ENCODE measurements at places on chromosomes 5 and 9.

DNA sequence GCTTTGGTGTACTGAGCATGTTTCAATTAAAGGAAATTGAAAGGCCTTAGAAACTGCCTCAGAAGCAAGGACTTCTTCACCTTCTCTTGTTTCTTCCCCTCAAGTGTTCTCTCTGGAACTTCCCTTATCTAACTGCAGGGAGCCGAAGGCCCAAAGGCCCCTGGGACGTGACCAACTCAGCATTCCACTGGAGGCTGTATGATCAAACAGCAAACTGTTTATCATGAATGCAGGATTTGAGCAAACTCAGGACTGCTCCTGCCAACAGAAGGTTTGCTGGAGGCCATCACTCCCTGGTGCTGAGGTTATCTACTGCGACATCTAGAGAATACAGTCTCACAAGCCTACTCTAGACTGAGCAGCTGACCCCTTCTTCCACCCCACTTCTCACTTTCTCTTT is 4.8 kb upstream of the CDH10 start:
- no peak for DNase-seq

- DNase-seq: no peak
These were observed at the start of gene FAT2 for GRCh38 chr5:151591144-151591819. Gene FAT2 (minus strand): TSS chr5:151591331. CDS start chr5:151568931, 22,400 bp downstream.

GRCh38 chr5:52789378-52789777 is 1.7 kb downstream of the ITGA1 start:
- no peak for DNase-seq

GRCh38 chr5:33049842-33050241 is 338.7 kb downstream of the NPR3 start:
- DNase-seq: no peak

DNA sequence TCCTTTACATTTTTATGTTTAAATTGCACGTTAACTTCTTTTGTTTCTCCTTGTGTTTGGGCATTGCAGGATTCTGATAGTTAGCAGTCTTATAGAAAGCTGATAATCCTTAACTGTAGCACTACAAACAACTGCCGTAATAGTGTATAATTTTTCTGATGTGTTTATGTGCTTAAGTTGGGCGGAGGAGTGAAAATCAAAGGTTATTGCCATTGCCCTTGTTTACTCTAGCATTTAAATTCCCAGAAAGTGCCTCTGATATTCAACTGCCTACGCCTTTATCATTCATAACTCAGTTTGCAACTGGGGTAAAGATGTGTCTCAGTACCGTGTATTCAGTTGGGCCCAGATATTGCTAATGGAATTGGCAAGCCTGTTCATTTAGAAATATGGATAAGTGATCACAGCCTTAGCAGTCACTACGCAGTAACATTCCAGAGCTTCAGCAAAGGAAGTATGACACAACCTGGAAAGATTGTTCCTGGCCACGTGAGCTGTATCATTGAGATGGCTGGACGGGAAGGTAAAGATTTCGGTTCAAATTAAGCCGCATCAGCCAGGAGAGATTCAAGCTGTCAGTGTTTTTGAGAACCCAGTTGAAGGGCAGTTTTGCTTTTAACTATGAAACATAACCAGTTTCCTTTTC is 28.1 kb upstream of the LRRTM2 start:
- no peak for DNase-seq

- DNase-seq: no peak
These were observed 93.4 kb upstream of the CLINT1 start for GRCh38 chr5:157952374-157952685.

- DNase-seq: no peak
These were observed 90.2 kb upstream of the LHFPL2 start for GRCh38 chr5:78738693-78739300.

DNA sequence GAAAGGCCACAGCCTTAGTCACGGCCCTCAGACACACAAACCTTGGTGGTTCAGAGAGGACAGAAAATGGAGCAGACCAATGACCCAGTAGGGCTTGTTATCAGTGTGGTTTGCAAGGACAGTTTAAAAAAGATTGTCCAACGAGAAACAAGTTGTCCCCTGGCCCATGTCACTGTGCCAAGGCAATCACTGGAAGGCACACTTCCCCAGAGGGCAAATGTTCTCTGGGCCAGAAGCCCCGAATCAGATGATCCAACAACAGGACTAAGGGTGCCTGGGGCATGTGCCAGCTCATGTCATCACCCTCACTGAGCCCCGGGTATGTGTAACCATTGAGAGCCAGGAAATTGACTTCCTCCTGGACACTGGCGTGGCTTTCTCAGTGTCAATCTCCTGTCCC is 950.1 kb upstream of the CTNND2 start:
- DNase-seq: no peak

DNA sequence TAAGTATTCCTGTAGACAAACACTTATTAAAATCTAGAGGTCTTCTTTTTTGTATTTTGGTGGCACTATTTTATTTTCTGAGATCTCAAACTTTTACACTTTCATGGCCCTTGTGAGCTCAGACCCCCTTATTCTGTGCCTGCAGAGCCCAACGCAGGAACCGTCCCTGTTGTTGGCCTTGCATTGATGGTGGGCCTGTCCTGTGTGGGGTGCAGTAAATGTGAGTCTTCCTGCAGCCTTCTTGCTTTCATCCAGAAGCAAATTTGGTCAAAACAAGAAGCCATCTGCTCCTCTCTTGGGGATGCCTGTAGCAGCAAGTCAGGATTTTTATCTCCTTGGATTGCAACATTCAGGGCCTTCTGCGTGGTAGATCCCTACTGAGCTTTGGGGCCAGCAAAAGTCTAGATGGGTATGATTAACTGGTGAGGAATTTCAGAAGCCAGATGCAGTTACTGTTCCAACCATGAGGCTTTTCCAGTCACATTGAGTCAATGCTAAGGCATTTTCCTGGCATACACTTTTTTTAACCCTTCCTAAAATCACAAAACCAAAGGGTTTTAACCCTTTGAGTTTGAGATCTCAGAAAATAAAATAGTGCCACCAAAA is 31.7 kb downstream of the BASP1 start:
- DNase-seq: no peak

GRCh38 chr9:28758341-28758740 is 1185.1 kb upstream of the C9orf72 start:
- DNase-seq: no peak

DNA sequence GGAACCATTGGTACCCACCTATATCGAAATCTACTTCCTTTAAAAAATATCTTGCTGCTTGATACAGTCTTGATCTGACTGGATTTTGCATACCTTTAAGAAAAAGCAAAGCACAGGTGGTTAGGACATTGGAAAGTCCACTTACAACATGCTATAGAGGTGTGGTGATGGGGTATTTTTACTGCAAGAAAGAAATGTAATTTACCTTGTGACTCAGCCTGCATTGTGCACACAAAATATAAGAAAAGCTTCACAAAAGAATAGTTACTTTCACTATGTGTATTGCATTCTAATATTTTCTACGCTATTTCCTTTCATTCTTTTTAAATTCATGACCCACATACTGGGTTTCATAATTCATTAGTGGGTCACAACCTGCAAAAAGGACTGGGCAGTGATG is 236.2 kb upstream of the RASEF start:
- DNase-seq: no peak

- no peak for DNase-seq
These were observed 111.5 kb downstream of the NSG2 start for GRCh38 chr5:174157048-174157447.

DNA sequence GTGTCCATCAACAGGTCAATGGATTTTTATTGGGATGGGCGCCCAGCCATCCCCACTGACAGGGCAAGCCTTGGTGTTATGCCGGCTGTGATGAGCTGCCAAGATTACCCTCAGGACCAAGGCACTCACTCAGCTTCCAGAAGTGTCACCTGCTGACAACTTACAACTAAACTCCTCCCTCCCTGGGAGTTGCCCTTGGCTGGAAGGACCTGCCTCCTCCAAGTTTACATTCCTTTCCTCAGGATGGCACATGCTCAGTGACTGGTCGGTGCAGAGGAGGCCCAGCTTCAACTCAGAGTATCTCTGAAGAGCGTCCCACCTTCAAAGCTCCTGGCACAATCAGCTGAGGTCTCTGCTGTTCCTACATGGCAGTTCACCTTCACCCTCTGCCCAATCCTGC is 52.5 kb upstream of the ZBTB43 start:
- no peak for DNase-seq

GRCh38 chr5:14035859-14036503 is 91.5 kb upstream of the DNAH5 start:
- DNase-seq: no peak

DNA sequence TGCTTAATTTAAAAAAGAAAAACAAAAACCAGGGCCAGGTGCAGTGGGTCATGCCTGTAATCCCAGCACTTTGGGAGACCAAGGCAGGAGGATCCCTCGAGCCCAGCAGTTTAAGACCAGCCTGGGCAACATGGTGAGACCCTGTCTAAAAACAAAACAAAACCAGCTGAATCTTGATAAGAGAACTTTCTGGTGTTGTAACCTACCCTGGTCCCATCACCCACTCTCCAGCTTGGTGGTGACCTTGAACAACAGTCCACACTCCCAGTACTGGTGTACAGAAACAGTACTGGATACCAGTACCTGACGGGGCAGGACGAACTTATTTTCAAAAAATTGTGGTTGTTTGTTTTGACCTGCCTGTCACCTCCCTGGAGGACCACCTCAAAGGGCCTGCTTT is 30.9 kb downstream of the CLTA start:
- no peak for DNase-seq

GRCh38 chr5:63245271-63245670 is 666.7 kb downstream of the LRRC70 start:
- DNase-seq: no peak

DNA sequence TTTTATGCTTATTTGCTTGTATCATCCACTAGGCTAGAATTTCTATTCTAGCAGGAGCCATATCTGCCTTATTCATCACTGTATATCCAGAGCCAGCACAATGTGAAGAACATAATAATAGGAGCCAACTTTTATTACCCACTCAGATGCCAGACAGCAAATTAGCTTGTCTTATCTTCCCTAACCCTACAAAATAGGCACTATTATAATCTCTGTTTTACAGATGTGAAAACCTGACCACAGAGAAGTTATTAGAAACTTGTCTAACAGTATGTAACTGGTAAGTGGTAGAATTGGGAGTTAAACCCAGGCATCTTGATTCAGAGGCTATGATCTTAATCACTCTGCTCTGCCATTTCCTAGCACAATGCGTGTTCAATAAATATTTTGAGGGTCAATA is 579.5 kb downstream of the CAAP1 start:
- no peak for DNase-seq

DNA sequence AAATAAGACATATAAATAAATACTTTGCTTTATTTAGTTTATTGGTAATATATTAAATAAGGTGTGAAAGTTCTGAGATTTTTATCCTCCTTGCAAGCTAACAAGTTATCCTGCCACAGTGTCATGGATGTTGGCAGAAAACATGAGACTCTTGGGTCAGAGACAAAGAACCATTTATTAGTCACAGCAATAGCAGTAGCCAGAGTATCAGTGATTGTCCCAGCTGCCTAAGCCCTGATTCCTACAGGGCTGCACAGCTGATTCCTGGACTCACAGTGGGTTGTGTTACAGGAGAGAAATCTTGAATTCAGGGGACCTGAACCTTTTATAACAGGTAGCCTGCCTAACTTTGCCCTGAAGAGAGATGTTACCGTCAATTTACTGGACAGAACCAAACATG is 304.5 kb upstream of the ZNF608 start:
- DNase-seq: no peak

GRCh38 chr5:28499766-28500290 is 1461.4 kb upstream of the CDH9 start:
- no peak for DNase-seq

GRCh38 chr9:33719581-33720374 is 75.6 kb upstream of the PRSS3 start:
- peak; percentile 68 for DNase-seq

GRCh38 chr5:176611435-176611834 is 1.5 kb upstream of the GPRIN1 start:
- DNase-seq: peak; percentile 53

- DNase-seq: no peak
These were observed 12.9 kb downstream of the MACROH2A1 start for GRCh38 chr5:135386096-135386495.

- no peak for DNase-seq
These were observed 210.2 kb downstream of the DAB2IP start for GRCh38 chr9:121861501-121862180.

- no peak for DNase-seq
These were observed 150.6 kb upstream of the EFNA5 start for GRCh38 chr5:107821288-107821687.

GRCh38 chr5:145853781-145854376 is 18.7 kb upstream of the PRELID2 start:
- DNase-seq: no peak

- DNase-seq: no peak
These were observed 828.1 kb upstream of the ZNF608 start for GRCh38 chr5:125574491-125575044.

GRCh38 chr9:131960311-131960710 is 119.4 kb downstream of the MED27 start:
- DNase-seq: no peak

GRCh38 chr5:112436144-112436543 is 17.1 kb upstream of the EPB41L4A start:
- DNase-seq: no peak

- DNase-seq: no peak
These were observed 537.1 kb upstream of the CDH18 start for GRCh38 chr5:20524991-20525529.

DNA sequence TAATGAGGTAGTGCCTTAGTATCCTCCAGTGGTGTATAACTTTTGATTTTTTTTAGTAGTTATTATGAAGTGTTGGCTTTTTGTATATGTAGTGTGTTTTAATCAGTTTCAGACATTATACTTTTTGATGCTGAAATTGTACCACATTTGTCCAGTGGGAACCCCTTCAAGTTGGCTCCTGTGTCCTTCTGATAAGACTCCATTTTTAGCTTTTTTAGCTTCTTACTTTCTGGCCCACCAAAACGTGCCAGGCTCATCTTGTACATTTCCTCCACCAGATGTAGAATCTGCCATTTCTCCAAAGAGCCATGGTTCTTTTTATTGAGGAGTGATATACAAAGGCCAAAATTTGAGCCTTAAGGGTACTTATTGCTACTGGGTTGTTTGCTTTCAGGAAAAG is 84.4 kb downstream of the PBX3 start:
- no peak for DNase-seq

GRCh38 chr5:38197118-38197517 is 61.2 kb upstream of the EGFLAM start:
- no peak for DNase-seq

DNA sequence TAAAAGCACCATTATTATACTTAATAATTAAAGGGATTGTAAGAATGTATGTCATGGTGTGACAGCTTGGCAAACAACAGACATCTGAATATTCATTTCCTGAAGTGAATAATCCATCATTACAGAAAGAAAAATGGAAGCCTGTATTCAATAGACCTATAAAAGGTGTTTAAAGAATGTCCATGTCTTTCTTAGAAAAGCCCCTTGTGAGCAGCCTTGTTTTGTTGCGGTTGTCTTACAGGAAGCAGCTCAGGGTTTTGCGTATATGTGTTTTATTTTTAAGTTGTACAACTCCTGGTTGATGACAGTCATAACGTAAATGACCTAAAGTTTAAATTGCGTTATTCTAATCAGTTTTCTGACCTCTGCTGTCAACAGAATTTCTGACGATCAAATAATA is 53.8 kb downstream of the CAST start:
- DNase-seq: no peak
